ENCODE measurements at places on chromosomes 12 and 14.

- DNase-seq: no peak
Measured at GRCh38 chr12:1635301-1636095, 6.5 kb downstream of the WNT5B start.

GRCh38 chr14:29453045-29453444, 474.6 kb downstream of the PRKD1 start:
- DNase-seq: no peak

DNA sequence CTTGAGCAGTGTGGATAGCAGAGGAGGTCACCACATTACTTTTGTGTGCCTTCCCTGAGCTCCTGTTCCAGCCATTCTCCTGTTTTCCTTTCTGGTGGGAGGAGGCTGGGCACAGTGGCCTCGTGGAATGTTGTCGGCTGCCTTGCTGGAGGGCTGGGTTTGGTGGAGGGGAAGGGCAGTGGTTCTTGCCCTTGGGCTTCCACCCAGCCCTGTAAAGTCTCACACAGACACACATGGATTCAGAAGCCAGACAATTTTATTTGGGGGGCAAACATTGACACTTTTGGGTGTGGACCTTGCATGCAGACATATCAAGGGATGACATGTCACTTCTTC, 866 bp downstream of the NPFF start:
- no peak for DNase-seq

DNA sequence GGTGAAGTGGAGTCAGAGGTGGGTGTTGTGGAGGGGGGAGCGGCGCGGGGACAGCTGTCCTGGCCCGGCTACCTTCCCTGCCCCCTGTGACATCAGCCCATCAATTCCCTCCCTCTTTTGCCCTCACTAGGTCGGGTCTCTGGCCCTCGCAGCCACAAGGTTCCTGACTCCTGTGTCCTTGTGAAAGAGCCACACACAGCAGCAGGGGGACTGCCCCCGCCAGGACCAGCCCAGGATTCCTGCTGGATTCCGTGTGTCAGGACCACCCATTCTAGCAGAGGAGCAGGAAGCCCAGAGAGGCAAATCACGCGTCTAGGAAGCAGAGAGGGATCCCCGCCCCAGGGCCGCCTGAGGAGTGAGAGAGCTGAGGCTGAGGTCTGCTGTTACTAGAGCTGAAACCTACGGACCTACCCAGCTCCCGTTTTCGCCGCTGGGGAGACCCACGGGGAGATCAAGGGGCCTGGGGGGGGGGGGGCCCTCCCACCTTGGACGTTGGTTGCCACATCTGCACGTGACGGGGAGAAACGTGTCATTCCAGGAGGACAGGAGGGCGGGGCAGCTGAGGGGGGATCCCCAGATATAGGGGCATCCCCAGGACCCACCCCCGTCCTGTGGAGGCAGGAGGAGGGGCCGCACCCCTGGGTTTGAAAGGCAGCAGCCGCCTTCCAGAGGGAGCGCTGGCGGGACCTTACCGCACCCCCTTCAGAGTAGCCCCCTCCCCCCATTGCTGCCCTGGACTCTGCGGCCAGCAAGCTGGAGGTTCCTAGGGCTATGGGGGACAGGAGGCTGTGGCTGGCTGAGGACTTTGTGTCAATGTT, 12.5 kb upstream of the INF2 start:
- DNase-seq: peak; percentile 56

GRCh38 chr12:2390133-2390532, 337.3 kb downstream of the CACNA1C start:
- no peak for DNase-seq

DNA sequence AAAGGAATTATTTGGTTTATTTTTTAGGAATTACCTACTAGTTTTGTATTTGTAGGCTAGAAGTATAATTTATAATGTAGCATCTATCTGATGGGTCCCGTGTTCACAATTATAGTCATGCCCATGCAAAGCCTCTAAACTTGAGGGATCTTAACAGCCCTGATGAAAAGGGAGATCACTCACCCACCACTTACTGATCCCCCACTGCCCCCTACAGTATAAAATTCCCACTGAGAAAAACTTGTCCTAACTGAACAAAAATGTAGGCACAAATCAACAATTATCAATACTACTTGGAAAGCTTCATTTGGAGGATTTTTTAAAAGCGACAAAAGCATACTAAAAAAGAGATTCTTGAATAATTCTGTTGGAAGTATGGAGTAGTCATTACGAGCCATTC, 21.0 kb downstream of the WIF1 start:
- DNase-seq: no peak

All from stimulated activated CD4-positive, alpha-beta T cell treated with anti-CD3 and anti-CD28 coated beads, Interleukin-1b, Interleukin-23, amount 100 ng/mL, for 4 hours (primary cell).